ENCODE measurements at places on chromosomes 1 and 21.

- DNase-seq, result peak; percentile 91
Measured at GRCh38 chr1:20589331-20590278, 708 bp downstream of the CDA start.

- no peak for DNase-seq
Measured at GRCh38 chr1:185813401-185813979, 79.3 kb downstream of the HMCN1 start.

- DNase-seq, result no peak
Measured at GRCh38 chr1:55064071-55064581, 24.8 kb downstream of the PCSK9 start.

GRCh38 chr1:247857069-247857984 lies at the start of gene TRIM58:
Gene TRIM58 (plus strand): TSS chr1:247857187. CDS start chr1:247857247, 60 bp downstream.
- no peak for DNase-seq

DNA sequence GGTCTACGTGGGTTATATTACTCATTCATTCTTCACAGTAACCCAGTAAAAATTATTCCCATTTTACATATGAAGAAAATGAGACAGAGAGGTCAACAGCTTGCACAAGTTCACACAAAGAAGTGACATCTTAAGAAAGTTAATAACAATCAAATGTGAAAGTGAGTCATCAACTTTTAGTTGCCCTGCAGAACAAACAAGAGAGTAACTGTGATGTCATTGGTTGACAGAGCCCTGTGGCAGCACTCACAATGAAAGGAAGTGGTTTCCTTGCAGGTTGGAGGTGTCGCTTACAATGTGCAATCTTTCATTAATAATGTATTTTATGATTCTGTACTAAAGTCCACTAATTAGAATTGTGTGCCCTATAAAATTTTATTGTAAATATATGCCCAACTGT lies 369.6 kb downstream of the RYR2 start:
- no peak for DNase-seq

- no peak for DNase-seq
Measured at GRCh38 chr1:211033921-211034525, 99.9 kb downstream of the KCNH1 start.

GRCh38 chr1:41009466-41009865 lies 12.1 kb downstream of the SLFNL1 start:
- no peak for DNase-seq

DNA sequence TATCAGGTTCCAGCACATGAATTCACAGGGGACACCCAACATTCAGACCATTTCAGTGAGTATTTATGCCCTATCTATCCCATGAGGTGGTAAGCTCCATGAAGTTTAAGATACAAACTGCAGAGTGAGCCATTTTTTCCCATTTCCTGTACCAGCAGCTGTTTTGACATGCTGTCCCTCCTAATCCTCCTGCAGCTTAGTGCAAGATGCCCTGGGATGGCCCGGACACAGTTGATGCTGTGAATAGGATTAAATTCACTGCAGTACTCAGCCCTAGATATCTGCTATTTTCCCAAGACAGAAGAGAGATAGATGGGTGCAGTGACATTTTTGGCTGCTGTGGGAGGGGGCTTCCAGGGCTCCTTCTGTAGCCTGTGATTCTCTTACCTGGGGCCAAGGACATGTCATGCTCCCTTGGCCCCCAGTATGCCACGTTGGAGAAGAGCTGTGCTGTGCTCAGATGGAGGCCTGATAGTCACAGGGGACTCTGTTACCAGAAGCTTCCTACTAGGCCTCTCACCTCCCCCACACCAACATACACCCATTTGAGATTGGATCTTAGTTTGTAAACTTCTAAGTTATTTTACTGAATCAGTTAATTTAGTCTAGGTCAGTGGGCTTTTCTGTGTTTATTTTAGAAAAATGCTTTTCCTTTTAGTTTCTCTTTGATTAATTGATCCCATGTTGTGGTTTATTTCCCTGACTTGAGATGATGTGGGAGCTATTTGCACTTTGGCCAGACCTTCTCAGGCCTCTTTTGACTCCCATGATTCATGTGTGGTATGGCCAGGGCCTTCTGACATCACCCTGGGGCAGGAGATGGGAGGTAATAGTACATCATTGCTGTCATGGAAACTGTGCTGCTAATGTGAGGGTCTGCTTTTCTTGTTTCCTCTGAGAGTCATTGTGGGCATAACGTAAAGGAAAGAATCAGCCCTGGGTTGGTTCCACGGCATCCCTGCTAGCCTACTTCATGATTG lies 92.6 kb downstream of the ST3GAL3 start:
- DNase-seq, result no peak

GRCh38 chr1:44650159-44650831 lies 24.0 kb downstream of the TMEM53 start:
- DNase-seq, result no peak

DNA sequence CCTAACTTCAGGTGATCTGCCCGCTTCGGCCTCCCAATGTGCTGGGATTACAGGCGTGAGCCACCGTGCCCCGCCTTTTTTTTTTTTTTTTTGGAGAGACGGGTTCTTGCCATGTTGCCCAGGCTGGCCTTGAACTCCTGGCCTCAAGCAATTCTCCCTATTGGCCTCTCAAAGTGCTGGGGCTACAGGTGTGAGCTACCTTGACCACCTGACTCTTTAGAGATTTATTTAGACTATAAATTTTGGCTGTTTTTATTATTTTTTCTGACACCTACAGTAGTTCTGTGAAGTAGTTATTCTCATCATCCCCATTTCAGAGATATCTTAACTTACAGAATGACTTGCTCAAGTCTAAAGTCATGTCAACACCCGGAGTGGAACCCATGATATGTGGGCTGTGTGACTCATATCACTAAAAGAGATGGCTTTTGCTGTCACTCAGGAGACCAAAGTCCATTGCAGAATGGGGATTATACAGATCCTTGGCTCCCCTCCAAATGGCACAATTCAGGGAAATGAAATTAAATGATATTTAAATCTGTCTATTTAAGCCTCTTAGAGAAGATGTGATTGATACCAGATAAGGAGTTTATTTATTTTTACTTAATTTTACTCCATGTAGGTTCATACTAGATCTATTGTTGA lies 93.2 kb downstream of the CTH start:
- no peak for DNase-seq

GRCh38 chr1:9010781-9011323 lies 15.4 kb downstream of the SLC2A7 start:
- DNase-seq, result no peak

DNA sequence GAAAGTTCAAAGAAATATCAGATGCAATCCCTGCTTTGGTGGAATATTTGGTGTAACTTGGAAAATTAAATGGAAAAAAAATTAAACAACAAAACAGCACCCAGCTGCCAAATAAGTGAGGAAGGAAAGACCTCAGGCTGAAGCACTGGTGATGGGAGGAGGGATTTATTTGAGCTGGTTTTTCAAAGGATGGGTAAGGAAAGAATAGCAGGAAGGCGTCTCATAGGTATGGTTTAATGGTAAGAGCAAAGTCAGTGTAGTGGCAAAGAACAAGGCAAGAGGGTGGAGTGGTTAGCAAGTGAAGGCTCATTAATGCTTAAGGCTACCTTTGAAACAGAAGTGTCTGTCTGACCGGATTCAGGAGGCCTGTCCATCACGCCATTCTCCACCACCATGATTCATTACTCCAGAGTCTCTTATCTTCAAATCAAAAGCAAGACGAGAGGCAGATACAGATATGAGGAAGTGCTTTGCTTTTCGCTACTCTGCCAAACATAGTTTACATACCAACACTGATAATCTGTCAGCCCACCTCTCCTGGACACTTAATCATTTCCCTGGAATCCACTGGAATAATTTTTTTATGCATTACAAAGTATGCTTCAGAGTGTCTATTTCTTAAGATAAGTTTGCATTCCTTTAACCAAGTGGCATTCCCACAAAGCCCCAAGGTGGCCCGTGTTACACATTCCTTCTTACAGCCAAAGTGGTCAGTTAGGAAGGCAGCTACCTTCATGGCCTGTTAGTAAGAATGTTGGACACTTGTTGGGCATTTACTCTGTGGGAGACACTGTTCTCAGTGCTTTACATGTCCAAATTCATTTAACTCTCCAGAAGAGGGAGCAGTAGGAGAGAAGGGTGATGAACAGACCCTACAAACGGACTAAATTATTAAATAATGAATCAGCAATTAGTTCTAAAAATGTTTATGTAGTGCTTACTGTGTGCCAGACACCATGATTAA lies 146.6 kb downstream of the ROR1 start:
- no peak for DNase-seq

DNA sequence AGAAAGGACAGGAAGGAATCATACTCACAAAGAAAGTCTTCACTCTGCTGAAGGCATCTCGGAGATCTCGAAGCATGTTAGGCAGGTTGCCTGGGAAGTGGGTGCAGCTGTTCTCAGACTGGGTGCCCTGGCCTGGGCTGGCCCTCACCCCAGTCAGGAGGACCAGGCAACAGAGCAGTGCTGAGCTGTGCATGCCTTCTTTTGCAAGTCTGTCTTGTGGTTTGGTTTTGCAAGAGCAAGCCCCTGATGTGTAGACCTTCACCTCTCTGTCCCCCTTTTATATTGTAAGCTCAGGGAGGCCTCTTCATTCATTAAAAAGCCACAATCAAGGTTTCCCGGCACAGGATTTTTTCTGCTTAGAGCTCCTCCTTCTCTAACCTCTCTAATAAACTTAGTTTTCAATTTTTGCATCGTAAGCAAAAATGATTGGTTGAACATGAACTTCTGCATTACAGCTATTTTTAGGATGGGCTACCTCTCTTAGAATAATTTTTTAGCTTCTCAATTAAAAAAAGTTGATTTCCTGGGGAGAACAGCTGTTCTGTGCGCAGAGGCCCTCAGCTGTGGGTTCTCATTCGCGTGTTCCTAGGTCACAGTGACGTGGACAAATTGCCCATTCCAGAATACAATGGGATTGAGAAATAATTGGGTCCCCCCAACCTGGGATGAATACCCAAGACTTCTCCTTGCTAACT lies at the start of gene IL10:
Gene IL10, minus strand, starts transcription at position 252 of the 695 bp plus-strand sequence. Its CDS starts 59 bp downstream, at position 193.
- DNase-seq, result no peak

DNA sequence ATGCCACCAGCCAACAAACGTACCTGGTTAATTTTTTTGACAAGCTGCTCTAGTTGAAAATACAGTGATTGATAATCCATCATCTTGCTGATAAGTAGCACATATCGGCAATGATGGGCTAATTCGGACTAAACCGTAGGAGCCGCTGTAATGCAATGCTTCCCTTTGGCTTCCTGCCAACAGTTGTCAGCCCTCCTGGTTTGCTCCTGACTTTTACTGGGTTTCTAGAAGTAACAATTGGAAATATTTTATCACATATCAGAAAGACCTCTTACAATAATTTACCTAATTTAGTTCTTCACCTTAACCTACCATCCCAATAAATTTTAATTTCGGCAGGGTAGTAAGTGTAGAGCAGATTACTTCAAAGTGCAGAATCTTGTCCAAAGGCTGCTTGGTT lies 148.5 kb downstream of the DHRS3 start:
- DNase-seq, result no peak

DNA sequence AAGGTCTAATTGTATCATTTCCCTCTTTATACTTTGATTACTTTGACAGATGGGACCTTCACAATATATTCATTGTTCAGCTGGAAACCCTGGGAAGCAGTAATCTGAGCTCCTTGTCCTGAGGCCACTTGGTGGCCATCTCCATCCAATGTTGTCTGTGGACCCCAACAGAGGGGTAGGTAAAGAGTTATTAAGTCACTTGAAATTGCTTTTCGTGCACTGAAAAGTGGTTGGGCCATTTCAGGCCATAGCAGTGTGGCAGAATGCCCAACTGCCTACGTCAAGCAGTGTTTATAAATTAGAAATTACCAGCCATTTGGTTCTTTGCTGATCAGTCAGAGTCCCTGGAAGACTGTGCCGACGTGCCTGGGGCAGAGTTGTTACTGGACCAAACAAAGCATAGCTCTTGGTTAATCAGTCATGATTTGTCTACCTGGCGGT lies 308.3 kb upstream of the USP25 start:
- DNase-seq, result no peak

DNA sequence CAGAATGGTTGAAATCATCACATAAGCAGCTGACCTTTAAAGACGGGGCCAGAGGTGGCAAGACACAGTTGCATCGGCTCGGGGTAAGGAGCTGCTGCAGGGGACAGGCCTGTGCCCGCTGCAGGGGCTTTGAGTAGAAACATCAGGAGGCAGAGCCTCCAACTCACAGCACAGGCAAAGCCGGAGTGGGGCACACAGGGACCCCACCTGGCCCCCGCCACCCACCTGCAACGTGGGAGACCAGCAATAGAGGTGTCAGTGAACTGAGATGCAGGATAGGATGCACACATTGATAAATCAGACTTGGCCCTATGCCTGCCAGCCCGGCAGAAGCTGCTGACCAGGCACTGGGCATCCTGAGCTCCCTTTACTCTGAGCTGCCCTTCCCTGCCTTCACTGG lies 257.2 kb downstream of the NPHP4 start:
- peak; percentile 62 for DNase-seq

DNA sequence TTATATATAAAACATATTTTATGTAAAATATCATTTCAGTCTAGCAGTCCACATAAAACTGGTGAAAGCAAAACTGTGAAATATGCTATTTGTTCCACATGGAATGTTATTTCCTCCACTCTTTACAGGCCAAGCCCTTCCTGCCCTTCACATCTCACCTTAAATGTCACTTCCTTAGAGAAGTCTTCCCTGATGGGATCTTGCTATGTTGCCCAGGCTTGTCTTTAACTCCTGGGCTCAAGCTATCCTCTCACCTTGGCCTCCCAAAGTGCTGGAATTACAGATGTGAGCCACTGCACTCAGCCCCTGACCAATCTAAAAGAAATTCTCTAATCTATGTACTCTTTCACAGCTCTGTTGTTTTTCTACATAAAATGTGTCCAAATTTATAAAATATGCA lies 2.3 kb upstream of the GPR161 start:
- no peak for DNase-seq

GRCh38 chr21:14526836-14527695 lies 19.0 kb downstream of the SAMSN1 start:
- DNase-seq, result no peak

- peak; percentile 64 for DNase-seq
Measured at GRCh38 chr1:36874271-36875060, 159.8 kb downstream of the GRIK3 start.

GRCh38 chr1:223713546-223714420 lies 1.4 kb downstream of the CAPN2 start:
- no peak for DNase-seq

GRCh38 chr21:33132054-33132453 lies 62.1 kb downstream of the OLIG1 start:
- DNase-seq, result no peak

Measured in mesenteric fat pad (tissue), 1 donor.